ENCODE measurements at places on chromosomes 6 and 20. TPM values are rescaled to one million over a fixed set of nuclear protein-coding genes. Genes with fewer than 3 reads are reported as not detected.

Gene TSBP1
- not detected for total RNA-seq

- H3K4me1 ChIP-seq, result peaks cover 36% of the 10 kb centered on the region
- peak overlapping the region; percentile 87 for H3K27ac ChIP-seq
- peak overlapping the region; percentile 91 for H3K4me3 ChIP-seq
- no peaks in the 10 kb centered on the region for H3K27me3 ChIP-seq
- peaks cover 38% of the 10 kb centered on the region for H3K36me3 ChIP-seq
- no peak for DNase-seq
Observed at GRCh38 chr6:16129623-16130401, 926 bp downstream of the MYLIP start.

DNA sequence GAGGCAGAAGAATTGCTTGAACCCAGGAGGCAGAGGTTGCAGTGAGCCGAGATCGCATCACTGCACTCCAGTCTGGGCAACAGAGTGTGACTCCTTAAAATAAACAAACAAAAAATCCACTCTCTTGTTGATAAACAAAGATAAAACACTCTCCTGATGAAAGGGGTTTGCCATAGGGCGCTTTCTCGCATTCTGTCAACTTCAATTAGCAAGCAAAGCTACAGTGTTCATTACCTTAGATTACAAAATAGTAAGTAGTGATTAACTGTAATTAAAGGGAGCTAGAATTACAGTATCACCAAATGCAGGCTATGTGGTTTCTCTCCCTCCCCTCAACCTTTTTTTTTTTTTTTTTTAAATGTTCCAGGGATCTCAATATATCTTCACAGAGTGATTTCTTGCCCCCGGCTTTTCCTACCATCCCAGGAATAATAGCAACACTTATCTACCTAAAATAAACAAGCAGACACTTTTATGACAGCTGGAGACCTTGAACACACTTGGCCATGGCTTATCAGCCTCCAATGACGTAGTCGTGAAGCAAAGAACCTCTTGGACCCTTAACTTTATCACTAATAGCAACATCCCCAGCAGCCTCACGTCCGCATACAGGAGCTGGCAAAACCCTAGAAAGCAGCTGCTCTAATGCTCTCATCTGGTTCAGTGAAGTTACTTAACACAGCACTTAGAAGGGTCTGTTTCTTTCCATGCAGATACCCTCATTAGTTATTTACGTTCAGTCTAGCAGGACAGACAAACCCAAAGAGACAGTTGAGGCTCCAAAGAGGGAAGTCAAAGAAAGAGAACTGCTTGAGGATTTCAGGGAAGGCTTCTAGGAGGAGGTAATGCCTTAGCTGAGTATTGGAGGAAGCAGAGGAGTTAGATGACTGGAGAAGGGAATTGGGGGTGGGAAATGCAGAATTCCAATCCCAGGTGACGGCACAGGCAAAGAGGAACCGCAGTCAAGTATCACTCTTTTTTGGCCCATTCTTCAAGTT is 37.9 kb upstream of the NEDD9 start:
- no peaks in the 10 kb centered on the region for H3K4me1 ChIP-seq
- H3K4me3 ChIP-seq, result no peak overlapping the region
- no peaks in the 10 kb centered on the region for H3K36me3 ChIP-seq
- H3K27ac ChIP-seq, result no peak overlapping the region

GRCh38 chr6:26578741-26579140 is 18.0 kb upstream of the ABT1 start:
- no peaks in the 10 kb centered on the region for H3K36me3 ChIP-seq
- no peak overlapping the region for H3K4me3 ChIP-seq
- 0 out of 2 replicates have a peak, but pooled peaks cover 6% of the 10 kb centered on the region for H3K4me1 ChIP-seq
- H3K27me3 ChIP-seq, result no peaks in the 10 kb centered on the region

DNA sequence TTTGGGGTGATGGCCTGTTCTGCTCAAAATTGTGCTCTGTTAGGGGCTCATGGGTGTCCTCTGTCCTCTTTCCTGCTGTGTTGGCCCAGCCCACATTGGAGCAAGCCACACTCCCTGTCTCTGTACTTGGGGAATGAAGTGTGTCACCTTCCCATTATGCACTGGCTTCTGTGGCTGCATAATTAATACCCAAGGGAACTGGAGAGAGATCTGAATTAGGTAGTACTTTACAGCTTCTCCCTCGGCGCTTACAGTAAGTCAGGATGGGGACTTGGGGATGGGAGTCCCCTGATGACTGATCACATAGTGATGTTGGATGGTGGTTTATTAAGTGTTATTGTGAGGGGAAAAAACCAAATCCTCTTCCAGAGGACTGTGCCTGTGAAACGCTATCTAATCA is 116.6 kb downstream of the FOXO3 start:
- H3K27me3 ChIP-seq, result no peaks in the 10 kb centered on the region
- H3K36me3 ChIP-seq, result peaks cover 39% of the 10 kb centered on the region
- peak overlapping the region; percentile 11 for H3K27ac ChIP-seq
- no peak overlapping the region for H3K4me3 ChIP-seq
- peaks cover 71% of the 10 kb centered on the region for H3K4me1 ChIP-seq
- peak; percentile 20 for DNase-seq

DNA sequence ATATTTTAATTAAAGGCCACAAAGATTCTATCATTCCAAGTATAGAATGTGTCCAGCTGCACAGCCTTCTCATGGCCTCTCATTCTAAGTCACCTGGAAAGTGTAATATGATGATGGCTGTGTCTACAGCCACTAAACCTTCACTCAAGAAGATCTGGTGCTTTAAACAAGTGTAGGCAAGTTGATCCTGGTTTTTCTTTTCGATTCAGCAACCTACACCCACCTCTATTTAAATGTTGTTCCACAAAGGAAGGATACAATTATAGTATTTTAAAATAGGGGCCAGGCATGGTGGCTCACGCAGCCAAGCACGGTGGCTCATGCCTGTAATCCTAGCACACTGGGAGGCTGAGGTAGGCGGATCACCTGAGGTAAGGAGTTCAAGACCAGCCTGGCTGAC is 25.5 kb upstream of the DST start:
- no peaks in the 10 kb centered on the region for H3K4me1 ChIP-seq
- no peak for DNase-seq
- no peak overlapping the region for H3K27ac ChIP-seq
- H3K4me3 ChIP-seq, result no peak overlapping the region
- no peaks in the 10 kb centered on the region for H3K27me3 ChIP-seq

DNA sequence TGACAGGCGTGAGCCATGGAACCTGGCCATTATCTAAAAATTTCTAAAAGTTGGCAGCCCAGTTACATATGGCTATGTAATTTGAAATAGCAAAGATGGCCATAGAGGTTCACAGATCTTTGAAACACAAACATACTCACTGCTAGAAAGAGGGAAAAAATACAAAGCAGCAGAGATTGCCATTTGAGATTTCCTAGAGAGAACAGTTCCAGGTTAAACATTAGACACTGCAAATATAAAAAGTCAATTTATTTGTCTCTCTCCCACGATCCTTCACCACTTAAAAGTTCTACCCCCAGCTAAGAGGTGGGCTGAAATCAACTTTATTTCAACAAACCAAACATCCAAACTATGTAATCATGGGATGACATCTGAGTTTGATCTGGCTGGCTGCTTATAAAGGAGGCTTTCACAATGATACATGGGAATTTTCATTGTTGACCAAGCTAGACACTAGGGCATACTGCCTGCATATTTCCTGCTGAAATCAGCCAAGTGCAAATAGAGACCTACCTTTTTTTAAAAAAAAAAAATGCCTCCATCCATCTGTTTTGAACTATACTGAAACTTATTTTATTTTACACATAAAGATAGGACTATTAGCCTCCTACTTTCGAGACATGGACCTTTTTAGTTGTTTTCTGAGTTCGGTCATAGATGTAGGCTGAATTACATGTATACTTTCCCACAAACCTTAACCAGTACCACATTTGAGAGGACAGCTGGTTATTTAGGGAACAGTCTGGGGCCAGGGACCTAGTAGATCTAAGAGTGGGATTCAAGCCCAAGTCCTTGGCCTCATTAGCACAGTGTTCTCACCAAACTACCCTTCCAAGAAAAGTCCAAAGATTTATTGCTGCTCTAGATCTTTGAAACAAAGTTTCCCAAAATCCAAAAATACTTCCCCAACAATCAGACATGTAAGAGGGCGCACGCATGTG is 16.6 kb downstream of the DCDC2 start:
- no peaks in the 10 kb centered on the region for H3K27me3 ChIP-seq
- no peak for DNase-seq
- H3K4me1 ChIP-seq, result peaks cover 12% of the 10 kb centered on the region
- H3K4me3 ChIP-seq, result no peak overlapping the region
- no peak overlapping the region for H3K27ac ChIP-seq
- no peaks in the 10 kb centered on the region for H3K36me3 ChIP-seq

GRCh38 chr6:37289931-37290330 is 32.0 kb upstream of the TMEM217 start:
- no peak overlapping the region for H3K27ac ChIP-seq
- DNase-seq, result peak; percentile 11
- H3K4me3 ChIP-seq, result no peak overlapping the region

- no peak for DNase-seq
- H3K4me3 ChIP-seq, result no peak overlapping the region
- no peaks in the 10 kb centered on the region for H3K4me1 ChIP-seq
- no peak overlapping the region for H3K27ac ChIP-seq
- 0 out of 2 replicates have a peak, but pooled peaks cover 5% of the 10 kb centered on the region for H3K36me3 ChIP-seq
- H3K27me3 ChIP-seq, result no peaks in the 10 kb centered on the region
Observed at GRCh38 chr6:112923940-112924587, 576.9 kb downstream of the RFPL4B start.

GRCh38 chr20:31943052-31943471 is 8.8 kb downstream of the PDRG1 start:
- H3K4me1 ChIP-seq, result no peaks in the 10 kb centered on the region
- H3K36me3 ChIP-seq, result peaks cover 11% of the 10 kb centered on the region
- no peak overlapping the region for H3K4me3 ChIP-seq
- H3K27me3 ChIP-seq, result no peaks in the 10 kb centered on the region
- no peak for DNase-seq

GRCh38 chr6:15106958-15107643 is 138.8 kb upstream of the JARID2 start:
- DNase-seq, result no peak
- no peaks in the 10 kb centered on the region for H3K36me3 ChIP-seq
- no peaks in the 10 kb centered on the region for H3K4me1 ChIP-seq
- H3K27ac ChIP-seq, result no peak overlapping the region

Measured in PC-9 (cell line).